ENCODE measurements at places on chromosomes 5 and 9.

- no peak for DNase-seq
Measured at GRCh38 chr5:142427529-142427928, 102.7 kb upstream of the SPRY4 start.

DNA sequence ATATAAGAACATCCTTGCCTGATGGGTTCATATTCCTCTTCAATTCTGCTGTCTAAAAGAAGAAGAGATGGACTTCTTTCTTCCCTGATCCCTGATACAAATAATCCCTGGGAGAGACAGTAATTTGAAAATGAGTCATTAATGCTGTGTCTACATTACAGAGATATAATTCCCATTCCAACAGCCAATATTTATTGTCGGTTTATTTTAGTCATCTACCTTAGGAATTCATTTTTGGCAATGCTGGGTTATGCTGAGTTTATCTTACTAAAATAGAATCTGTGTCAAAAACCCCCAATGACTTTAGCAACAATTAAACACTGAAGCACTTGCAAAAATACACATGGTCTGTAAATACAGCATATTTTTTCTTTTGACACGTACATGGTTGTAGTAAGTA lies 23.9 kb downstream of the ZNF474 start:
- no peak for DNase-seq

DNA sequence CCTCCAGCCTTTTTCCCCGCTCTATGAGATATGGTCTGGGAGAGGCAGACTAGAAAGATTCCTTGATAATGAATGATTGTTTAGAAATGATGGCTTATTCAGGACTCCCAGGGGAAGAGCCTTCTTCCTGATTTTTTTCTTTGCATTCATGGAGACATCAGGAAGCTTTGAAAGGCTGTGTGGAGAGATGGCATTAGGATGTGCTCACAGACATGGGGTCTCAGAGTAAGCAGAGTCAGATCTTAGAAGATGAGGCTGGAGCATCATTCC lies 37.1 kb downstream of the PPARGC1B start:
- no peak for DNase-seq

DNA sequence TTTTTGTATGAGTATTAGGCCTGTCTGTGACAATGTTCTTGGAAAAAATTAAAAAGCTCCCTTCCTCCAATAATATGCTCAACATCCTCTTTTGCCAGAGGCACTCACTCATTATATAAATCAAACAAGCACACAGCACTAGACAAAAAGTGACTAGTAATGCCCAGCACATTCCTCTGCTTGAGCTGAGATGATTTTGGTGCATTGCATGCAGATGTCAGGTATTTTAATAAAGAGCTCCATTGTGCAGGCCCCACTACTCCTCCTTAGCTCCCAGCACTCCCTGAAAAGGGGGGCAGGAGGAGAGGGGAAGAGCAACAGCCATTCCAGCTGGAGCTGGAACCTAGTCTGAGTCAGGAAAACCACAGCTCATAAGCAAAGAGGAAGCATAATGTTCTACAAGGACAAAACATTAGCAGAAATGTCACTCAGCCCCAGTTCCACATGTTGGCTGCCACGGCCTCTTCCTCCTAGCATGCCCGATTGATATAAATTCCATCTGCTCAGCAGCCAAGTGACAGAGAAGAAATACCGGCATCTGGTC lies 348.5 kb downstream of the BNC2 start:
- DNase-seq: no peak

DNA sequence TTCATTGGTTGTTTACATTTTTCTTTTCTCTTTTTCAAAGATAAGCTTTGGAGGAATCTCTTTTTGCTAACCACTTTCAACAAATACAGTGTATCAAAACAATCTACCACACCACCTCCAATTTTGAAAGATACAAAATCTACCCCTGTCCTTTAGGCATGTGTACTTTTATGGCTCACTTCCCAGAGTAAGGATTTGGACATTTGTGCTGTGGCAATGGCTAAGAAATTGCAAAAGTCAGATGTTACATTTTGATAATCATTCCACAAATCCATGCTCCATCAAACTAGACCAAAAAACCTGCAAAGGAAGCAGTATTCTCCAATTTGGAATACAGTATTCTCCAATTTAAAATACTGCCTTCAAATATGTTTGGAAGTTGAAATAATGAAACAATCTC lies 204.9 kb downstream of the MCTP1 start:
- DNase-seq: no peak

GRCh38 chr5:37495210-37495609 lies 116.1 kb downstream of the WDR70 start:
- no peak for DNase-seq
